ENCODE measurements at places on chromosomes 7 and 10.
A peak's percentile ranks its signal among the peaks of the same experiment; 100 is the strongest.

DNA sequence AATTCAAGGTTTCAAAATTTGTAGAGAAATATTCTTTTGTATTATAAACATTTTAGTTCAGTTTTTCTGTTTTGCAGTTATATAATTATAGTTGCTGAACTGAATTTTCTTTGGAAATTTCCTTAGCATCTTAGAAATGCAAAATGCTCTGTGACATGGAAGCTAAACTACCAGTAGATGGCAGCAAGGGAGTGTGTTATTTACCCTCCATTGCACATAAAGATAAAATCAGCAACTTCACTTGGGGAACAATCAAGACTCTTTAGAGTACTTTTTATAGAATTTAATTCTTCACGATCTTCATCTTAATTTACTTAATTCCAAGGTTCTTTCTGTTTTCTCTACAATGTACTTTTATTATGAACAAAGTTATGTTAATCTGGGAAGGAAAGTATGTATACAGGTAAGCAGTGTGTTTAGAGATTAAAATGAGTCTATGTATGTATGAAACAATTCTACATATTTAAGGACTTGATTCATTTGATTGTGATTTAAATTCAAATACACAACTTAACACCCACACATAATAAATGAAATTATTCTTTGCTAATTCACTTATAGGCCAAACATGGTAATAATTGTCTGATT lies 404.2 kb downstream of the THSD7A start:
- DNase-seq, result peak; percentile 78

DNA sequence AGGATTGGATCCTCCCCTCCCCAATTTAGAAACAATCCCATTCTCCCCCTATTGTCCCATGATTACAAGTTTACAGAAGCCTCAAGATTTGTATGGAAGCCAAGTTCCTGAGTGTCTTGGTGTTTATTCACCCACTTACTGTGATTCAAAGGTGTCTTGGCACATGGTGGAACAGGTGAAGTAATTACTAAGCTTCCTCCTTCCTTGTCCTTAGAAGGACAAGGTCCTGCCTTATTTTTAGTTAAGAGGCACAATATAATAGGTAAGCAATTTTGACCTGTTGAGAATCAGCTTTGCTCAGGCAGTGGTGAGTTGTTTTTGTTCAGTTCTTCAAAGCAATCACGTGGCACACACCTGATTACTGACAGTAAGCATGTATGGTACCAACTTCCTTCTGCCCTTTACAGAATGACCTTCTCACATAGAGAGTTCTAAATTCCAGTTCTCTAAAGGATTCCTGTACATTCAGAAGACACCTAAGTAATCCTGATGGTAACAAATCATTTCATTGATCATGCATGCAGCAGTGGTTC lies 60.7 kb upstream of the SLC13A1 start:
- DNase-seq, result no peak

DNA sequence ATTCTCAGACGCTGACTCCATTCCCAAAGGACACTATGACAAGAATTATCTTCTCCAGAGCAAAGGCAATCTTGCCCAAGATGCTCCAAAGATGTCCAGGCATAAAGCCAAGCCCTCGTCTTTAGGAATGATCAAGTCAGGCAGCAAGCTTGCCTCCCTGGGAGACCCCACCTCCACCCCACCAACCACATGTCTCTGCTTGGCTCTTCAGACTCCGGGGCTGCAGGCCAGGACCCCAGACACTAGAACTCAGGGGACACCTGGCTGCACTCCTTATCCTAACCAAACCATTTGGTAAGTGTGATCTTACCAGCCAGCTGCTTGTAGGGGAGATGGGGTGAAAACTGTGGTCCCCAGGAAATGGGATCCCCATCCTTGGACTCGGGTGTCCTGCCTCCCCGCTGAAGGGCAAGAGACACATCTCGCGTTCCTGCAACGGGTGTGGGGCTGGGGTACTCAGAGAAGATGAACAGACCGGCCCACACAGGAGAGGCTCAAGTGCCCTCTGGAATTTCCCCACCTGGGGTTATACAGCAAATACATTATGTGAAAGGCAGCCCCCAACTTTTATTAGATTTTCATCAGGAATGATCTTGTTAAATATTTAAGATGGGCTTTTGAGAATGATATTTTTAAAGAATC lies 55.7 kb downstream of the INSIG1 start:
- no peak for DNase-seq

DNA sequence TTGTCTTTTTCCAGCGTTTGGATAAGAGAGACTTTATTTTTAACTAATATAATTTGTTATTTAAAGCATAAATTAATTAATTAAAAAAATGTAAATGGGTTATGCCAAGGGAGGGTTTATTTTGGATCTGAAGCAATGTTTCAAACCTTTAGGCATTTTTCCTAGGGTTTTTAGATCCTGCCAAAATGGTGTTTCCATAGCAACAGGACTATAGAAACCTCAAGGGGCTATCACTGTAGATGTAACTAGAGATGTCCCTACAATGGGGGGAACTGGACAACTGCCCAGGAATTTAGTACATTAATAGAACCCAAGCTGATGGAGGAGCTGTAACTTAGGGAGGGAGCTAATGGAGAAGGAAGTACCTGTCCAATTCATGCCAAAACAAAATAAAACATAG lies 57.3 kb downstream of the SLC39A12 start:
- no peak for DNase-seq

GRCh38 chr10:24844742-24845141 lies 107.7 kb downstream of the PRTFDC1 start:
- no peak for DNase-seq

- DNase-seq, result peak; percentile 3
Observed at GRCh38 chr10:6416892-6417512, 163.1 kb downstream of the PRKCQ start.

GRCh38 chr10:112985690-112986543 lies 35.9 kb downstream of the TCF7L2 start:
- DNase-seq, result no peak

DNA sequence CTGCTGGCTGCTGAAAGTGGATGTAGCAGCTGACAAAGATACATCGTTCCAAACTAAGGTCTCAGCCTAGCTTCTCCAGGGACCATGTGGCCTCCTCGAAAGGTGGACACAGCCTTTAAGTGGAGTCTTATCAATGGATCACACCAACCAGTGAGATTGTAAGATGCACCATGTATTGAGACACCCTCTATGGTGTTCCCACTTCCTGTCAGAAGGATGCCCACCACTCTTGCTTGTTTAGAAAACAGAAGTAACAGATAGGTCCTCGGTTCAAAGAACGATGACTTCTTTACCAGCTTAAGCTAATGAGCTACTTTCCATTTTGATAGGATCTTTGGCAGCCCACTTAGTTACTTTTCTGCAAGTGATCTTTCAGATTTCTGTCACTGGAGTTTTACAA lies 34.3 kb downstream of the SLC25A13 start:
- DNase-seq, result no peak

DNA sequence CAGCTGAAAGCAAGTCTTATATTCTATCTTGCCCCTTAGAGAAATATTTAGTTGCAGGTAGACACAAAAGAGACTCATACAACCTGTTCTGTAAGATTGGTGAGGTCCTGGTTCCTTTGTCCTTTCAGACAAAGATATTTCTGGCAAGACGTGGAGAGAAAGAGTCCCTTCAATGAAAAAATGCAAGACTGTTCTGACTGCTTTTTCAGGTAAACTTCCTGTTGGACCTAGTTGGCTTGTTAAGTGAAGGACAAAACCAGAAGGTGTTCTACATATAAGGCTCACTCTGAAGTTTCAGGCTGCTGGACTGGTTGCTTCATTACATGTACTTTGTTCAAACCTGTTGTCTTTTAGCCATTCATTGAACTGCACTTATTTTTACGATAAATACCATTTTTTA lies 119.0 kb upstream of the PTPRZ1 start:
- DNase-seq, result no peak

DNA sequence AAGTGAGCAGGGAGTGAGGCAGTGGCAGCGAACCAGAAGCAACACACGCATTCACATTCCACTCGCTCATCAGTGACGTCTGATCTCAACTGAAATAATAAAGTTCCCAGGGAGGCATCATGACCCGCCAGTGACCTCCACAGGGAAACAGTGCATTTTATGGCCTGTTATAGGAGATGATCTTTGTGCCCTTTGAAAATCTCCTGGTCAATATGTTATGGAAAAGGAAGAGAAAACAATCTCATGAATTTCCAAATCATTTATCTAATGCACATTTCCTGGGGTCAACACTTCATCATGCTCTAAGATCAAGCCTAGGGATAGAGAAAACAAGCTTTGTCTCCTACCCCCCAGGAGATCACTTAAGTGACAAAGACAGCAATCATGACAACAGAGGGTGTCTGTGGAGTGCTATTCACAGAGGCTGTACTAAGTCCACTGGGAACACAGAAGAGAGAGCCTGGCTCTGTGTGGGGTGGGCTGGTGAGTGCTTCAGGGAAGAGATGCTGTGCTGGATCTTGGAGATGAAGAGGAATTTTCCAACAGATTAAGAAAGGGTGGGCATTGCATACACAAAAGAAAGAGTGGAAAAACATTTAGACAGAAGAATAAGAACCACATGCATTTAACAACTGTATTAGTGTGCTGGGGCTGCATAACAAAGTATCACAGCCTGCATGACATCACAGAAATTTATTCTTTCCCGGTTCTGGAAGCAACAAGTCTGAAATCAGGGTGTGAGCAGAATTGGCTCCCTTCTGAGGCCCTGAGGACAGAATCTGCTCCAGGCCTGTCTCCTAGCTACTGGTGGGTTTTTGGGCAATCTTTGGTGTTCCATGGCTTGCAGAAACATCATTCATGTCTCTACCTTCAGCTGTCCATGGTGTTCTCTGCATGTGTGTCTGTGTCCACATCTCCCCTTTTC lies 613.9 kb upstream of the IGFBP3 start:
- no peak for DNase-seq

DNA sequence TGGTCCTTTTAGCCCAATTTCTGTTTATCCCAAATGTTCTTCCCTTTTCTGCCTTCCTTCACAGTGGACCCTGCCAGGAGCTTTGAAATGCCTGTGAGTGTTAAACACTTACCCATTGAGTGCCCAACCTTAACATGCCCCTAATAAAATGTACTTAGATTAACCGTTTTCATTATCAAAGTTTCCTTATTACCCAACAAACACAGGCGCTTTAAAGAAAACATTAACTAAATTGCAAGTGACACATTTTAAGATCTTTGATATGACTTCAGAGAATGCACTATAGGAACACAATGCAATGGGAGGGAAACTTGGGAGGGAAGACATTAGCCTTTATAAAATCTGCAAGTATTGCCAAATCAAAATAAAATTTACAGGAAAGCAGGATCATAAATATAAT lies 177.0 kb downstream of the CFTR start:
- no peak for DNase-seq

DNA sequence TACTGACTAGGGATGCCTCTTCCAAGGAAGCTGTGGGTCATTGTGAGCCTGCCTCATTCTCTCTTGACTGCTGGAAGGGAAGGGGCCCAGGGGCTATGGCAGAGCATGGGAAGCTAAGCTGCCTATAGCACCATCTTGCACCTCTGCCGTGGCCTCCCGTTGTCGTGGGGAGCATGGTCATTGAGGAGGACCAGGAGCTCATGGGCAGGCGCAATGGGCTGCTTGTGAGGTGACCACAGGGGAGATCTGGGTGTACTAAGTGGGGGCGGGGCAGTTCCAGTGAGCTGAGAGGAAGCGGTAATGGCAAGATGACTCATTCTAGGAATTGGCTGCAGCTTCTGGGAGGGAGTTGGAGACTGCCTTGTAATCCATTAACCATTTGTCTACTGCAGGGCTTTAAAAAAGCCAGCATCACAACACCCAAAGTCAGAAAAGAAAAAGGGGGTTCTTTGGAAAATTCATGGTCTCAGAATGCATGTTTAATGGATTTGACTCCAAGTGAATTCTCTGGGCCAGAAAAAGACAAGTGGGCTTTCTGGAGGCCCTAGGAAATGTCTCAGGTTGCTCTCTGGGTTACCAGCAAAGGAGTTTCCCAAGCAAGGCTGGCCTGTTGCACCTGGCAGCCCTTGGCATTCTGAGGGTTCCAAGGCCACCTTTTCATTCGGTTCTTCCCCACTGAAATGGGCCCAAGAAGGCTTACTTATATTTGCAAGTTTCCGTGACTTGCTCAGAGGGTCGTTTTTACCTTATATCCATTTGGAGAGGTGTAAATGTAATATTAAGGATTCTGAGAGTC lies 3.6 kb downstream of the DUSP5 start:
- DNase-seq, result no peak

DNA sequence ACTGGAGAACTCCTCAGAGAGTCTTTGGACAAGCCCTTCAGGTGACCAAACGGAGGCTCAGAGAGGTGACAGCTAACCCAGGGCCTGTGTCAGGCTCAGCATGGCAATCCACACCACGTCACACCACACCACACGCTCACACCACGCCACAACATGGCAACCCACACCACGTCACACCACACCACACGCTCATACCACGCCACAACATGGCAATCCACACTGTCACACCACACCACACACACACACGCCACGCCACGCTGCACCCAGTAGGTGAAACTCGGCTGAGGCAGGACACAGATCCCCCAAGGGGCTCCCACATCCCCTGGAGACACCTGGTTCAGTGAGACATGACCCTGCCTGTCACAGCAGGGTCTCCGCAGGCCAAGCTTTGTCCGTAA lies 107.3 kb downstream of the PDGFA start:
- no peak for DNase-seq

GRCh38 chr7:82507365-82507975 lies 63.9 kb upstream of the CACNA2D1 start:
- DNase-seq, result no peak

DNA sequence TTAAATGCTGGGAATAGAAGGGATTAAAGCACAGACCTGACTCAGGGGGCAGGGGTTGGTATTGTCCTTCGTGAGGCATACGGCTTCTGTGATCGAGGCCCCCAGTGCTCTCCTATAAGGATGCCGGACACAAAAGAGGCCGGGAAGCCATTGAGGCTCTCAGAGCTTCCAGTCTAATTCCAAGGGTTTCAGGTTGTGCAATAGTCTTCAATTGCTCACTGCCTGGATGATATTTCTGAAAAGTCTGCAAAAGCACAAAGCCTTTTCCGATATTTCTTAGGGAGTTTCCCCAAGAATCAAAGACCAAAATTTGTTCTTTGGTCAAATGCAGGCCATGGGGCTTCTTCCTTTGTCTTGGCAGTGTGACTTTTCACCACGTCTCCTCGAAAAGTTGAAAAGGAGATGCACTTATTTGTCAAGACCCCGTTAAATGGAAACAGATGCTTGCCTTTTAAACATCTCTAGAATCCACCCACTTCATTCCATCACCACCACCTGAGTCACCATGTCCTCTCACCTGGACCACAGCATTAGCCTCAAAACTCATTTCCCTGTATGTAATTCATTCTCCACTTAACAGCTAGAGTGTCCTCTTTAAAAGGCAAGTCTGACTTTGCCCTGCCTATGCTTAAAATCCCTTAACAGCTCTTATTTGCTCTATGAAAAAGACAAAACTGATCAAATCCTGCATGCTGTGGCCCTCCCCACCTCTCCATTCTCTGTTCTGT lies 134.8 kb upstream of the NAMPT start:
- DNase-seq, result no peak

Data from NCI-H748 treated with DMSO at 0.1 percent for 48 hours (cell line).